ENCODE measurements at places on chromosomes 12 and 14. TPM values are rescaled to one million over a fixed set of nuclear protein-coding genes. Genes with fewer than 3 reads are reported as not detected.

Gene LRTM2
- total RNA-seq: not detected

Gene SMCO2
- total RNA-seq: 0.38 TPM

Gene ACAD10
- total RNA-seq: 28.5 TPM

Gene SETD1B
- 26.9 TPM for total RNA-seq

Gene PLBD1
- not detected for total RNA-seq

Gene CAPZA3
- total RNA-seq: not detected

All from activated CD4-positive, alpha-beta memory T cell treated with anti-CD3 and anti-CD28 coated beads, Interleukin-2, amount 10 ng/mL, durations not matched to agents 7 days and 5 days (primary cell).